ENCODE measurements at places on chromosomes 7 and 10.

GRCh38 chr7:156642306-156643045, 1.9 kb downstream of the RNF32 start:
- no peak for DNase-seq

- no peak for DNase-seq
Observed at GRCh38 chr7:159070431-159071148, 74.1 kb downstream of the VIPR2 start.

DNA sequence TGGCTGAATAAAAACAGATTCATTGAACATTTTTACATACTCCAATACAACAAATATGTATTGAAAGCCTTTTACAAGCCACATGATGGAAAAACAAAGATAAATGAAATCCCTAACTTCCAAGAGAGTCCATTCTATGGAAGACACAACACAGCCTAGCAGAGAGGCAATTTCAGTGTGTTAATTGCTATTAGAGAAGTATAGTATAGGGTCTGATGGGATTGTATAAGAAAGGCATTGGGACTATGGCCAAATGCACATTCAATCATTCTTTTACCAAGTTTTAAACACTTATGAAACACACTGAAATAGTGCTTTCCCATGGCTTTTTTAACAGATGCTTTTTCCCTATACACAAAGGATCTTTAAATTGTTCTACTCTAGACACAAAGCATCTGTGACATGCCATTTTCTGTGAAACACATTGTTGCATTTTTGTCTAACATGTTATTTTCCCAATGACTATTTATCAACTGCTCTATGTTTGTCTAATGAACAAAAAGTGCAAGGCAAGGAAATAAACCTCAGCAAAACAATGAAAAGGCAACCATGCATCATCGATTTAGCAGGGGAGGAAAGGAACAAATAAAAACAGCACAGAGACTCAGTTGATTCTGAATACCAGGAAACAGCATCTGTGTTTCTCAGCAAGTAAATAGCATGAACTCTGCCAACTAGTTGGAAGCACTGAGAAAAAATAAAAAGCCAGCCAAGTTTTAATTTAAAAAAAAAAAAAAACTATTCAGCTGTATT, 42.4 kb upstream of the PHYHIPL start:
- no peak for DNase-seq

GRCh38 chr7:105765846-105766245, 110.6 kb downstream of the ATXN7L1 start:
- no peak for DNase-seq

- no peak for DNase-seq
Observed at GRCh38 chr10:33032654-33033151, 74.7 kb upstream of the ITGB1 start.

GRCh38 chr7:68524126-68524525, 1074.1 kb upstream of the AUTS2 start:
- DNase-seq: no peak

- DNase-seq: no peak
Observed at GRCh38 chr10:102624094-102624493, 20.2 kb upstream of the TRIM8 start.

- peak; percentile 69 for DNase-seq
Observed at GRCh38 chr7:137820156-137820555, 26.6 kb downstream of the DGKI start.

DNA sequence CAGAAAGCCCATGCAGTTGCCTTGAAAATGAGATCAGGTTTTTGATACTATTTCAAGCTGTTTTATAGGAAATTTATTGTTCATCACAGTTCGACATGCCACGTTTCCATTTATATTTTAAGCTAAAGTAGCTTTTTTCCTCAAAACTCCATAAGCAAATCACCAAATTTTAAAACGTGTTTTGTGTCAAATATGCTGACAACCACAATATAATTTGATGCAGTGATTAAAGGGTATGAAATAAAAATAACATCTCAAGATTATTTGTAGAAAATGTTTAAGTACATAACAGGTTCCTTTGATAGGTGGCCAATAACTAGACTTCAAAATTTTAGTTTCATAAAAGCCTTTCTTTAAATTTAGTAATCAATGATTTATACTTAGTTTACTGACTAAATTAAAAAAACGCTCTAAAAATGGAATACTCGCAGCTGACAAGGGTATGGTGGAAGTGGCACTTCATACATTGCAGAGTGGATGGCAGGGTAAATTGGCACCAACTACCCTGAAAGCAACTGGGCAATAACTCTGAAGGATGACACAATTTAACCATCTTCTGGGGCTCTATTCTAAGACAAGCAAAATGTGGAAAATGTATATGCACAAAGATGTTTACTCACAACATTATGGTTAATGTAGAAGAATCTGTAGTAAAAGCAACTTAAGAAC, 481.6 kb downstream of the TNS3 start:
- DNase-seq: no peak

DNA sequence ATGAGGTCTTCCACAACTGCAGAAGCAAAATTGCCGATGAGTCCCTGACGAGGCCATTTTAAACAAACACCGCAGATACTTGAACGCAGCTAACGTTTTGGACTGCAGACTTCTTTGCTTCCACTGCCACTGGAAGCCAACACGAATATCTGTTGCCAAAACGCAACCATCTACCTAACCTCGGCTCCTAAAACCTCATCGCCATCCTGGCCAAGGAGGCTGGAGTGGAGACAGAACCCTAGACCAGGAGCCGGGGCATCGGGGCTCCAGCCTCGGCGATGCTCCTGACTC, 493 bp downstream of the WDR91 start:
- DNase-seq: peak; percentile 23

GRCh38 chr7:86778271-86778670, 134.6 kb downstream of the GRM3 start:
- no peak for DNase-seq

GRCh38 chr10:120381931-120382330, 75.1 kb upstream of the PLPP4 start:
- no peak for DNase-seq

DNA sequence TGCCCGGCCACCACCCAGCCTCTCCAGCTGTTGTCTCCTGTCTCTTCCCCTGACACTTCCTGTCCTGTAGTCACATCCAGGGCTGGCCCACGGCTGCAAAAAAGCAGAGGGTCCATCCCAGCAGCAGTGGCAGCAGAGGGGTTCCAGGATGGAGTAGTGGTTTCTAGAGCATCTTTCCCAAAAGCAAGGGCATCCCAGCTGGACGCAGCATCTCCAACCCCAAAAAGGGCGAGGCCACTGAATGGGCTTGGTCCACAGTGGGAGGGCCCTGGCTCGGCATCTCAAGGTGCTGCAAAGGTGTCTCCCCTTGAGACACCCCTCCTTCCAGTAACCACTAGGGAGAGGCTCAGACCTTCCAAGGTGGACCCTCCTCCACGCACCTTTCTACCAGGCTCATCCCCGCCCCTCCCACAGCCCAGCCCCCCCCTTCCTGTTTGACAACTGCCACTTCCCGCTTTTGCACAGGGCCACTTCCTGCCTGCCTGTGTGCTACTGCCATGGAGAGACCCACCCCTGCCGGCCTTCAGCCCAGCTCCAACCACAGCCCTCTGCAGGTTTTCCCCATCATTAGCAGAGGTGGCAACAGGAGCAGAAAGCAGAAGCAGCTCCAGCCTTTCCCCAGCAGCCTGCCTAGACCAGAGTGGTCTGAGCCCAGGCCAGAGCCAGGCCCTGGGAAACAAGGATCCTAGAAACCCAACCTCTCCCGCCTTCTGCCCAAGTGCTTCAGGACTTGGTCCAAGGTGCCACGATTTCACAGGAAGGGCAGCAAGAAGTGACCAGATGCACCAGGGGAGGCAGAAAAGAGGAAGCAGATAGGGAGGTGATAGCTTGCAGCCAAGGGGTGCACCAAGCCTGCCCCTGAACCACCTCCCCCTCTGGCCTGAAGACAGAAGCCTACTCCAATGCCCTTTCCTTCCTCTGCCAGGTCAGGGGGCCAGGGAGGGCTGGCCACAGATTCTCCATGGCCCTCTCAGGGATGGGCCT, 8.6 kb downstream of the CAMK2G start:
- DNase-seq: no peak

GRCh38 chr10:24382045-24382444, 173.1 kb downstream of the KIAA1217 start:
- no peak for DNase-seq

- DNase-seq: no peak
Observed at GRCh38 chr10:1475098-1475591, 262.2 kb downstream of the ADARB2 start.

GRCh38 chr10:124943301-124944092, 1.6 kb downstream of the ZRANB1 start:
- no peak for DNase-seq

- no peak for DNase-seq
Observed at GRCh38 chr7:1021366-1021765, 23.0 kb upstream of the GPR146 start.

DNA sequence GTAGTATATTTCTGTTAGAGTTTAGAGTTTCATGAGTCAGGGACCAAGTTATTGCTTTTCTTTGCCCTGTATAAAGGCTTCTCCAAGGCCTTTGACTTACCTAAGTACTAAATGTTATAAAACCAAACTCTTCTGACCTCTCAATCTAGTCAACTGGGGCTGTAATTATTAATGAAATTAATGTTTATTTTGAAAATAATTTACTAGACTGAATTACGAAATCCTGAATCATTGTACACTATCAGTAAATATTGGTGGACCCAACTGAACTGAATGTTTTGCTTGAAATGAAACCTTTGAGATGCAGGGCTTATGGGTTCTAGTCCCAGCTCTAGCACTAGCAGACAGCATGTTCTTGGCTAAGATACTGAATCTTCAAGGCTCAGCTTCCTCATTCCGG, 1.7 kb upstream of the CYP2C9 start:
- DNase-seq: no peak

- no peak for DNase-seq
Observed at GRCh38 chr10:28691187-28691694, 13.9 kb downstream of the BAMBI start.

DNA sequence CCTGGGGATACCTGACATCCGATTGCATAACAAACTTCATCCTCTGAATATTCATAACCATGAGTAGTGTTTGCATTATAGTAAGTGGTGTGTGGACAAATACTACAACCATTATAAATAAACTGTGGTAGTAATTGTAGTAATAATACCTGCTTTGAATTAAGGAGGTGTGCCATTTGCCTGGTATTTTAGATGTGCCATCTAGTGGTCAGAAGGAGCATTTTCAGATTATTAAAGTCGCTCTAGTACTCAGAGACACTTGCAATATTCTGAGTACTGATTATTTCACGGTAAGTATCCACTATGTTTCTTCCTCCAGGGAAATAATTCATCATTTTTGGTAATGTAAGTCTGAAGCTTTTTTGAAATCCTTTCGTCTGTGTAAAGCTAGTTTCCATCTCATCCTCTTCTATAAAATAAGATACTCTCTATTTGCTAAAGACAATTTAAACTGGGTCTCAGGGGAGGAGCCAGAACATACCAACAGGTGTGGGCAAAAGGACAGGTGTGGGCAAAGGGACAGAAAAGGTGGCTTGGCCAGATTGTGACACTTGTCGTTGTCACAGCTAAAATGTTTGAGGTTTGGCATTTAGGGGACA, 115.3 kb upstream of the WDR11 start:
- no peak for DNase-seq

- no peak for DNase-seq
Observed at GRCh38 chr7:883055-884021, 7.0 kb downstream of the GET4 start.

- DNase-seq: no peak
Observed at GRCh38 chr7:3668743-3669142, 367.7 kb downstream of the SDK1 start.

DNA sequence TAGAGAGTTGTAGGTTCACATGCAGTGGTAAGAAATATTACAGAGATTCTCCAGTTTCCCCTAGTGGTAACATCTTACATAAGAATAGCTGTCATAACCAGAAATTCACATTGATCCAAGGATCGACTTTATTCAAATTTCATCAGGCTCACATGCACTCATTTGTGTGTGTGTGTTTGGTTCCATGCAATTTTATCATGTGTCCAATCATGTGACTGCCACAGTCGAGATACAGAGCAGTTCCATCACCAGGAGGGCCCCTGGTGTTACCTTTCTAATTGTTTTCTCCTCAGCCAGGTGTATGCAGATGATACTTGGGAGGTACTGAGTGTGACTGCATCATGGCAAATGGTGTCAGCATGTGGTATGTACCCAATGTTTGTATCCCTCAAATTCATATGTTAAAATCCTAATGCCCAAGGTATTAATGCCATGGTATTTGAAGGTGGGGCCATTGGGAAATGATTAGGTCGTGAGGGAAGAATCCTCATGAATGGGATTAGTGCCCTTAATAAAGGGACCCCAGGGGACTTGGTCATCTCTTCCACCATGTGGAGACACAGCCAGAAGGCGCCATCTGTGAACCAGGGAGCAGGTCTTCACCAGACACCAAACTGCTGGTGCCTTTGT, 126.3 kb downstream of the CXCL12 start:
- no peak for DNase-seq

DNA sequence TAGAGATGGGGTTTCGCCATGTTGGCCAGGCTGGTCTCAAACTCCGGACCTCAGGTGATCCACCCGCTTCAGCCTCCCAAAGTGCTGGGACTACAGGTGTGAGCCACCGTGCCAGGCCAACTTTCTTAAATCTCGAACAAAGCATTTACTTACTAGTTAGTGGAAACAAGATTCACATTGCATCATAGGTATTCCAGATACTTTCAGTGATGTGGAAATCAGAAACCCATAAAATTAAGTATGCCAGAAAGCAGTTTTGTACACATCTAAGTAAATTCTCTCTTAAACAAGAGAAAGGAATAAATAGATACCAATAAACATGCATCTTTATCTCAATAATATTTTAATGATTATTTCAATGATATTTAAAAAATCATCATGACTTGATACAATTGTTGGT, 75.5 kb downstream of the DGKI start:
- DNase-seq: no peak

Measured in NCI-H1105 (cell line).